ENCODE measurements at places on chromosomes 7 and 10.

GRCh38 chr7:54946271-54946670 lies 72.5 kb upstream of the EGFR start:
- DNase-seq, result no peak

- DNase-seq, result no peak
Measured at GRCh38 chr7:143485500-143485899, 7.8 kb downstream of the TAS2R41 start.

DNA sequence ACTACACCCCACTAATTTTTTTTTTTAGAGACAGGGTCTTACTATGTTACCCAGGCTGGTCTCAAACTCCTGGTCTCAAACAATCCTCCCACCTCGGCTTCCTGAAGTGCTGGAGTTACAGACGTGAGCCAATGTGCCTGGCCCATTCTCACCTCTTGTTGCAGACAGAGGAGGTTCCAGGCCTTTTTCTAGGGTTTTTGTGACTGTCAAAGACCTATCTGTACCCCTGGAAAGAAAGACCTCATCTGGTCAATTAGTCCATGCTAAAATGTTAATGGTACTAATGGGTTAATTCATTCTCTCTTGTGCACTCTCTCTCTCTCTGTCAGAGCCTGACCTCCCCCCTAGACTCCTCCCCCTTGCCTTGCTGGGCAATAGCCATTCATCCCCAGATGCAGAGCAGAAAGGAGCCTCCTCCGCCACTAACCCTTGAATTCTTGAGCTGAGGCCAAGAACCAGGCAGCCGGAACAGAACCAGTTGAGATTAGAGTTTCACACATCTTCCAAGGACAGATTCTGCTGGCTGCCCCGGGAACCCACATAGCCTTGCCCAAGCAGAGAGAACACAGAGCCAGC lies 209.7 kb downstream of the SKIDA1 start:
- no peak for DNase-seq

DNA sequence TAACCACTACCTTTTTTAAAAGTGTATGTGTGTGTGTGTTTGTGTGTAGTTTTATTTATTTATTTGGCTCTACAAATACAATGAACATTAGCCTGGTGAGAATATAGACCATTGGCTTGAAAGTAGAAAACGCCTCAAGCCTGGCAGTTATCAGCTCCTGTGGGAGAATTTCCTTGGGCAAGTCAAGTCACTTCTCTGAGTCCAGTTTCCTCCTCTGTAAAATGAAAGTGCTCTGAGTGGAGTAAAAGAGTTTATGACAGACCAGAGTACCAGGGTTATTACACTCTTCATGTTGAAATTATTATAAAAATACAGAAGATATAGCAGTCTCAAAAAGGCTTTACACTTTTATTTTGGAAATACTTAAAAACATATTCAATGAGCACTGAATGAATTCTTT lies 10.1 kb upstream of the RHOBTB1 start:
- no peak for DNase-seq

- no peak for DNase-seq
Measured at GRCh38 chr10:86597306-86597705, 57.0 kb upstream of the OPN4 start.

DNA sequence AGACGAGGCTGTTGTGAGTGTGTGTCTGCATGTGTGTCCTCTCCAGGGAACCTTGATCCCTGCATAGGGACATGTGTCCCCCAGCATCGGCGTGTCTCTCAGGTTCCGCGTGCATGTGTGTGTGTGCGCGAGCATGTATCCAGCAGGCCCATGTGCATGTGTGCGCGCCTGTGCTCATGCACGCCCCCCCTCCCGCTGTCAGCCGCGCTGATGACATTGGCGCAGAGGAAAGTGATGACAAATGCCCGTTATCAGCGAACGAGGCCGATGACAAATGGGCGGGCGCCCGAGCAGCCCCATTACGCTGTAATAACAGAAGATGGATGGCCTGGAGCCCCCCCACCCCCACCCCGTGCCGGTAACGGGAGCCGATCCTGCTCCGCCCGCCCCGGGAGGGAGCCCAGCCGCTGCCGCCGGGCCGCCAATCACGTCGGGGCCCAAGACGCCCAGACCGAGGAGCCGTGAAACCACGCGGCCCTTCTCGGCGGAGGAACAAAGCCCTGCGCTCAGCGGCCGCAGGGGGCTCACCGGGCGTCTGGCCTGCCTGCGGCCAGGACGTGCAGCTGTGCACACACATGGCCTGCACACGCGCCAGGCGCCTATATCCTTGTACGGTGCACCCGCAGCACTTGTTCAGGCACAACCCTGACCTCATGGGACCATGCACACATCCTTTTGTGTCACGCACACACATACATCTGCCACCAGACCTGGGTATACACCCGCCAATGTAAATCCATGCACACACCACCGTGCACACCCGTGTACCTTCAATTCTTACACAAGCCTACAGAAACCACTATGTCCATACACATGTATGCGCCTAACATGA lies 21.5 kb downstream of the POLL start:
- DNase-seq, result no peak

- DNase-seq, result peak; percentile 43
Measured at GRCh38 chr10:98460837-98461499, 14.2 kb upstream of the HPS1 start.

DNA sequence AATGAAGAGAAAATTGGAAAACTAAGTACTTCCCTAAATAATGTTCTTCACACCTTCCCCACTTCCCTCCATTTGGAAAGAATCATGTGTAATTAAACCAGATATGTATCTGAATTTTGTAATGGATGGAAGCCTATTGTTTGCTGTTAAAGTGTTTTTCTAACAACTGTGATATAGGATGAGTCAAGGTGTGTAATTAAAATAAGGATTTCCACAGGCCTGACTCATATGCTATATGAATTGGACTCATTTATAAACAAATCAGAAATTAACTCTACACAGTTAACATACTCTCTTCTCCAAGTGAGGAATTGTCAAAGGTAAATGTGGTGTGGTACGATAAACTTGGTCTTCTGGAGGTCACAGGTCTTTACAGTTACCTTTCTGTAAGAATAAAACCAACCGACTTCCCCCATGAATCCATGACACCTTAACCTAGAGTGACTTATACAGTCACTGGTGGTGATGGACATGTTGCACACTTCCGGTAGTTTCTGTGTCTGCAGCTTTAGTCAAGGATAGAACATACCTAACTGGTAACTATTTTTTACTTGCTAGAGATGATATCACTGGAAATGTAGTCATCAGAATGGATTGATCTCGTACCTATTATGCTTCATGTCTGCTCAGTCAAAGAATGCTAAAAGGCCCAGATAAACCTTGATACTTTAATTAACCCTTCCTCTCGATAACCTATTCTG lies 12.8 kb downstream of the PNLIPRP3 start:
- no peak for DNase-seq

- no peak for DNase-seq
Measured at GRCh38 chr10:64344211-64344610, 823.0 kb downstream of the REEP3 start.

- no peak for DNase-seq
Measured at GRCh38 chr7:30616318-30616717, 21.6 kb downstream of the GARS1 start.

DNA sequence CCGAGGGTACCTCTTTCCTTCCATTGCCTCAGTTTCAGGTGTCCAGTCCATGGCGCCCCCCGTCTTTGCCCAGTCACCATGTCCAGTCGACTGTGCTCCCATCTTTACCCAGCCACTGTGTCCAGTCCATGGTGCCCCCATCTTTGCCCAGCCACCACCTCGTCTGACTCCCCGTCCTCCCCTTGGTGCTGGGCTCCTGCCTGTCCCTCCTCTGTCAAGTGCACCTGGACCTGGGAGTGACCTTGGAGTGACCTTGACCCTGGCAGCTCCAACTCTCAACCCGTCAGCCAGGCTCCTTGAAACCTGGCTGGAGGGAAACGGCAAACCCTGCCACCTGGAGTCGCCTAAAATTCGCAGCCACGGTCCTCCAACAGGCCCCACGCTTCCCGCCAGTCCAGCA lies 180.2 kb downstream of the ADARB2 start:
- DNase-seq, result no peak

DNA sequence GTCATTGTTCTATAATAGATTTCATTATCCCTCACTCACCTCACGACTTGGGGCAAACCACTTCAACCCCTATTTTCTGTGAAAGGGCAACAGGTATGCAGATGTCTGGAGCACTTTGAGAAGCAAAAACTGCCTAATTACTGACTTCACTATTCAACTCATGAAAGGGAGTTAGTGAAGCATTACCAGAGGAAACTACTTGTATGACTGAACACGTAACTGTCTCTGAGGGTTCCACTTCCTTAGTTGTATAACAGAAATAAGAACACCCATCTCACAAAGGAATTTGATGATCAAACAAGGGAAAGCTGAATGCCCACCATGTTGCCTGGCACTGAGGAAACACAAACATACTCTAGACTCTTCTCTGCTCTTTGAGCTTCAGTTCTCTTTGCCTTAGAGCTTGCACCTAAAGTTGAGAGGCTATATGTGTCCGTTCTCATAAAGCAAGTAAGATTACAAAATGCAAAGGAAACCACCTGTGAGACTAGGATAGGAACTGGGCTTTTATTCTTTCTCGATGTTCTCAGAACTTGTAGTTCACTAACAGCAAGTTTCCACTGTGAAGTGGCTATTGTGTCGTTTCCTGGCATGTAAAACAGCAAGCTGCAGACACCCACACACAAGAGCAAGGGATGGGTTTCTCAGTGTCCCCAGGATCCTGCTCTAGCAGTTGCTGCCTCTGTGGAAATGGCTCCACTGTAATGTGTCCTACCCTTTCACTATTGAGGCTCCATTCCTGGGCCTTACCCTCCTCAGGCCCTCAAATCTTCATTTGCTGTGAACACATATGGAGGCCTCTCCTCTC lies 2.6 kb downstream of the TMEM243 start:
- no peak for DNase-seq

DNA sequence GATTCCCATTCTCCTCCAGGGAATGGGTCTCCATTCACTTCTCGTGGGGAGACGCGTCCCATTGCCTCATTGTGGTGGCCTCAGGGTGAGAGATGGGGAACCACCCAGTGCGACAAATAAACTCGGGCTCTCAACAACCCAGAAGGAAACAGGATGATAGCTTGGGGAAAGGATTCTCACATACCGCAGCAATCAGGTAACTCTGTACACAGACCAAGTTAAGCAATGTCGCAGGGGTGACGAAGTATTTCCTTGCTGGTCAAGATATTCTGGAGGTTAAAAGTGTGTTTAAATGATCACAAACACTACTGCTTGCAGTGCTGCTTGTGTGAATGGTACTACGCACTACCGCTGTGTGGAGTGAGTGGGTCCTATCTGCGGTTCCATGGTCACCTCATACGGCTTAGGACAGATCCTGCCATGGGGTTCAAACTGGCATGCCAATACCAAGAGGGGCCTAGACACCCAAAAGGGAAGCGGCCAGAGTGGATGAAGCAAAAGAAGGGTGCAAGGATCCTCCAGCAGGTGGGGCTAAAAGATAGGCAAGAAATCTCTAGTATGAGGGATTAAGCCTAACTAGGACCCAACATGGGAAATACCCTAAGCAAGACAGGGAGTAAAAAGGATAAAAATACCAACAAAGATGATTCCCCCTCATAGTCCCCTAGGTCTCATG lies 143.8 kb upstream of the TMEM106B start:
- peak; percentile 7 for DNase-seq

GRCh38 chr10:35641676-35642034 lies 441 bp downstream of the FZD8 start:
- DNase-seq, result no peak

GRCh38 chr10:123421461-123421860 lies 244.7 kb upstream of the GPR26 start:
- no peak for DNase-seq

DNA sequence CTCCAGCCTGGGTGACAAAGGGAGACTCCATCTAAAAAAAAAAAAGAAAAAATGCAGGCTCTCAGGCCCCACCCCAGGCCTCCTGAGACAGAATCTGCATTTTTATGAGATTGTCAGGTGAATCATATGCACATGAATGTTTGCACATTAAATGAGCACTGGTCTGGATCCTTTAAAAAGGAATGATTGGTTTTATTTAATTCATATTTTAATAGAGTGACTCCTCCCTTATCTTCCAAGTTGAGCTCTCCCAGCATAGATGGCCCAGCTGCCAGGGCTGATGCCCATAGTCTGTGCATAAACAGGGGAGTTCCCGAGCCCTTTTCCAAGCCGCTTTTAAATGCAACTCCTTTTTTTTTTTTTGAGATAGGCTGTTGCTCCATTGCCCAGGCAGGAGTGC lies 28.5 kb downstream of the CUX1 start:
- no peak for DNase-seq

GRCh38 chr7:141074162-141074991 lies 513 bp downstream of the TMEM178B start:
- DNase-seq, result no peak

- no peak for DNase-seq
Measured at GRCh38 chr7:107118109-107118900, 50.5 kb upstream of the HBP1 start.

DNA sequence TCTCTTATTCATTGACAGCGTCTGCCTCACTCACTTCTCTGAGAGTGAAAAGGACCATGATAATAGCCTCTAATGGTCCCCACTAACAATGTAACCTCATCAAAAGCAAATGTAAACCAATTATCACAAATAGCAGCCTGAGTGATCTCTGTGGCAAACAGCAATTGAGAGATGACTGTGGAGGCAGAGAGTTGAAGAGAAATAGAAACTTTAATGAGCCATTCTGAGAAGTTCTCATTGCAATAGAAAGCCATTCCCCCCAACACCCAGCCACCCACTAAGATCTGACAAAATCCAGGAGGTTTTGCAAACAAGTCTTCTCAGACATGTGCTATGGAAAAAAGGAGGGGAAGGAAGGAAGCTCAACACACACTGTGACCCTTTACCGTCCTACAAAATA lies 44.2 kb upstream of the RNF148 start:
- no peak for DNase-seq

GRCh38 chr7:149479568-149479967 lies 18.0 kb downstream of the ZNF746 start:
- DNase-seq, result no peak

- DNase-seq, result no peak
Measured at GRCh38 chr10:70513848-70514309, 35.3 kb downstream of the PALD1 start.

DNA sequence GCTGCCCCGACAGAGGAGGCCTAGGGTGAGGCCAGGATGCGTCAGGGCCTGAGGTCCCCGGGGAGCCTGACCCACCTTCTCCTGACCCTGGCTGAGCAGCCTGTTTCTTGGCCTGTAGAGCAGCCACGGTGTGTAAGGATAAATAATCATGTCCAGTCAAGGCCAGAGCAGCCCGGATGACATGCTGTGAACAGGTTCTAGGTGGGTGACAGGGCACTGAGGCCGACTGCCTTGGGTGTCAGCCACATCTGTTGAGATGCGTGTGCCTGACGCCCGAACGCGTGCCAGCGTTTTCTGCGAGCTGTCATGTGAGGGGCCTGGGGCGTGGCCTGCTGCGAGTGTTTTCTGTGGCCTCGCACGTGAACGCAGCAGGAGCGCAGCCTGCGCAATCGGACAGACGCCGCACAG lies 118.3 kb downstream of the FAM53B start:
- no peak for DNase-seq

Measured in smooth muscle cell of the brain vasculature (primary cell).